Left colon (tissue), 2 donors: ENCODE measurements at places on chromosomes 2 and 18. TPM values are rescaled to one million over a fixed set of nuclear protein-coding genes. Genes with fewer than 3 reads are reported as not detected.

DNA sequence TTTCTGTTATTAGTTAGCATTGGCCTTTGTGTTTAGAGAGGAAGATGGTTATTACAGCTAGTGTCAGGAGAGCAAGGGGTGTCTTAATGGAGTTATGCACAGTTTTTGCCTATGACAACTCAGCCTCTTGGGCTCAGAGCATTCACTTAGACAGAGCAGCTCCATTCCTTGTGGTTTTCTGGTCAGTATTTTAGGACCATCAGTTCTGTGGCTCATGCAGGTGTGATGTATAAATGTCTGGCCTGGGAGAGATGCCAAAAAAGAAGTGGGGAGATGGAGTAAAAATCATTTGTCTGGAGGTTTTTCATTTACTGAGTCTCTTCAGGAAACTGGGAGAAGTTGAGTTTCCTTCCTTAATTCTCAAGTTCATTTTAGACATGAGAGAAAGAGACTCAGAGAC is 79.7 kb downstream of the PRKCE start:
- no peak for DNase-seq

The AP1S3 gene
- 13.5 TPM for total RNA-seq

GRCh38 chr2:154555710-154556109 is 142.8 kb upstream of the KCNJ3 start:
- DNase-seq: no peak

The FOXI3 gene
- not detected for total RNA-seq

The SLC39A10 gene
- total RNA-seq: 19.7 TPM

DNA sequence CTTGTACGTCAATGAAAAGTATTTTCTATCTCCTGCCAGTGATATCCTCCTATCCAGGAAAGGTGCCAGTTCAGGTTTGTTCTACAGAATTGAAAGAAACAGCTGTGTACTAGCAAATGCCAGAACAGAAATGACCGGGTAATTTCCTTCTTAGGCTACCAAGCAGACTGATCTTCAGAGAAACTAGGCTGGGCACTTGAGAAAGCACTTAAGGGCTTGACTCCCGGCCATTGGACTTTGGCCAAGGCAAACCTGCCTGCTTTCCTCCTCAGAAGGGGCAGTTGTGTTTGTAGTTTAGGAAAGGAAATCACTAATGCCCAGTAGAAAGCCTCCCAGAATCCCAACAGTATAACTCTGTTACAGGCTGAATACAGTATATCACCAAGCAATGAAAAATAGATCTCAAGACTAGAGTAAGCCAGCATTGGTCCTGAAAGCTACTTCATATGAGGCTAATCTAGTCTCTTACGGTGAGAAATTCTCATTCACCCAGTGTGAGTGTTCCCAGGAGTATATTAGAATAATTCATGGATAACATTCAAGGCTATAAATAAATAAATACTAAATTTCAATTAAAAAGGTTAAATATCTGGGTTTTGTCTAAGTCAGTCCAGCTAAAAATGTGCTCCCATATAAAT is 43.0 kb upstream of the COL5A2 start:
- DNase-seq: peak; percentile 59
